ENCODE measurements at places on chromosomes 11 and 22.

- DNase-seq = no peak
These were observed 1303.4 kb downstream of the TBC1D22A start for GRCh38 chr22:48065892-48066291.

DNA sequence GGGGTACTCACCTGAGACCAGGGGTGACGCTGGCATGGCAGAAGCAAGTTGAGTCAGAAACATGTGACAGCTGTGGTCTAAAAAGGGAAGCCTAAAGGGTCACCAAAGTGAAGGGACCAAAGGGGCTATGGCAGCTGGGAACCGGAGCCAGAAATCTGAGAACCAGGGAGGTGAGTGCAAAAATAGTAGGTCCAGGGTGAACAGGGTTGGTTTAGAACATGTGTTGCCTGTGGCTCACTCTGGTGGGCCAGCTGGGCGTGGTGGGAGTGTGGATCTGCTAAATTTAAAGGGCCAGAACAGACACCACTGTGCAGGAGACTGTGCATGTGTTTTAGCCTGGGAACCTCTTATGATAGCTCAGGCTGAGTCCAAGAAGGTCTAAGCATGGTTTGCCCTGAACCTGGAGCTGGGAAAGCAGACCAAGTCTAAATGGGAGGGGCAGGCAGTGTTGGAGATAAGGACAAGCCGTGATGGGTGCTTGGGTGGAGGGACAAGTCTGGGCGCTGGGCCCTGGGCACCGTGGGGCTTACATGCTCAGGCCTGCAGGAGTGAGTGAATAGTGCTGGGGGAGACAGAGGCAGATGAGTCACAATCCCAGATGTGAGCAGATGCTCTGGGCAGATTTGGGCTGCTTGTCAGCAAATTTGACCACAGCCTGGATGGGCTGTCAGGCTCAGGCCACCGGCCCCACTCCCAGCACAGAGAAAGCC lies 41.4 kb upstream of the ZBED5 start:
- DNase-seq = peak; percentile 60

DNA sequence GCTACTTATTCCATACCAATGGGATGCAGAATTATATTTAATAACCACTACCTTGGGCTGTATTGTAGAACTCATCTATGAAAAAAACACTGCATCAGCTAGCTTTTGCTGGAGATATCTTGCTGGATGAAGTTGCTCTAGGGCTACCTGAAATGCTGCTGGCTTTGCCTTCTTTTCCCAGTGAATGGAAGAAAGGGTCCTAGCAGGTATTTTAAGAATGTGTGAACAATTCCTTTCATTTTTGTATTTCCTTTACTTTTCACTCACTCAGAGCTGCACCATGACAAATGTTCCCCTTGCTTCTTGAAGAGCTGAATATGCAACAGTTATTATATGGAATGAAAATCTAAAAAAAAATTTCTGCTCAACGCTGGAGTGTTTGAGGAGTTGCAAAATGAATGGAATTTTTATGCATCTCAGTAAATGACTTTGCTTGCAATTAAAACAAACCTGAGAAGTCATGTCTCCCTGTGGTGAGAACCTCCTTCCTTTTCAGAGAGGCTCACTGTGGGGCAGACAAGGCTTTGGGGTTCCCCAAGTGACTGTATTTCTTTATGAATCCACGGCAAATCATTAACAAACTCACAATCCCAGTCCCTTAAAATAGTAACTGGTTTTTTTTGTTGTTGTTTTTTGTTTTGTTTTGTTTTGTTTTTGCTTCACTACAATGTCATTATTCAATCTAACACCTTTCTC lies 566.8 kb upstream of the KIRREL3 start:
- no peak for DNase-seq

GRCh38 chr11:69294571-69295078 lies 670 bp downstream of the MYEOV start:
- DNase-seq = no peak

GRCh38 chr11:6833356-6833755 lies 12.1 kb upstream of the OR10A5 start:
- no peak for DNase-seq

GRCh38 chr11:36326524-36327419 lies 30.7 kb downstream of the PRR5L start:
- DNase-seq = no peak

GRCh38 chr22:37741312-37741795 lies 44.5 kb downstream of the TRIOBP start:
- DNase-seq = no peak

DNA sequence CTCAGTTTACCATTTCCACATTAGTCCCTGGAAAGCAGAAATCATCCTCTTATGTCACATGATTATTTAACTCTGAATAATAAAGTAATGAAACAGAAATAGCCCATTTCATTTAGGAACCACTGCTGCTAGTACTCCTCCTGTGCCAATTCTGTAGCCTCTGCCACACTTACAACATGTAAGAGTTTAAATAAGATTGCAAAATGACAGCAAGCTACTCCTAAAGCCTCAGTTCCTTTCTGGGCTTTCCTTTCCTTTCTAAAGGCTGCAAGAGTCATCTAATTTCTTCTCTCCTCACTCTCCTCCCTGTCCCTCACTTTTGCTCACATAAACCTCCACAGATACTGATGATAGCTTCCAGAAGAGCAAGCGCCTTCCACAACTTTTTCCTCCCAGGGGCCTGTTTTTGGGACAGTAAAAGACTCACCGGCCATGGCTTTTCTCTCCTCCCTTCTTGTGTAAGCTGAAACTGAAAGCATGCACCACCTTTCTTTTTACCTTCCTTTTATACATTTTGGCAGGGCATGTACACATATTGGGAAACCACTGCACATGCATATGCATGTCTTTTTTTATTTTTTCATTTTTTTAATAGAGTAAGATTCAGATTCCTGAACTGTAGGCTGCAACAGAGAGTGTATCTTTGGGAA lies 38.5 kb downstream of the CARD18 start:
- DNase-seq = no peak

DNA sequence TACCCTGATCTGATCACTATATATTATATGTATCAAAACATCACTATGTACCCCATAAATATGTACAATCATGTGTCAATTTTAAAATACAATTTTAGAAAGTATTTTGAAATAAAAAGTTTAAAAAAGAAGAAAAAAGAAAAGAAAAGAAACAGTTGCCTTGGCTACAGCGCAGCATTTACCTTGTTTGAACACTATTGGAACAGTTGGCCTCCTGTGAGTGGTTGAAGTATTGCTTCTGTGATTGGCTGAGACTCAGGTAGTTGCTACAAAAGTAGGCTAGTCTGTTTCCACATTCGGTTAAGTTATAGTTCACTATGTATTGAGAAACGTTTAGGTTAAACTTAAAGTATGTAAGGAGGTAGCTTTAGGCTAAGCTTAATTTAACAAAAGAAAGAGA lies 7.9 kb upstream of the DTX4 start:
- no peak for DNase-seq

GRCh38 chr11:127640561-127641451 lies 640.2 kb upstream of the KIRREL3 start:
- no peak for DNase-seq

DNA sequence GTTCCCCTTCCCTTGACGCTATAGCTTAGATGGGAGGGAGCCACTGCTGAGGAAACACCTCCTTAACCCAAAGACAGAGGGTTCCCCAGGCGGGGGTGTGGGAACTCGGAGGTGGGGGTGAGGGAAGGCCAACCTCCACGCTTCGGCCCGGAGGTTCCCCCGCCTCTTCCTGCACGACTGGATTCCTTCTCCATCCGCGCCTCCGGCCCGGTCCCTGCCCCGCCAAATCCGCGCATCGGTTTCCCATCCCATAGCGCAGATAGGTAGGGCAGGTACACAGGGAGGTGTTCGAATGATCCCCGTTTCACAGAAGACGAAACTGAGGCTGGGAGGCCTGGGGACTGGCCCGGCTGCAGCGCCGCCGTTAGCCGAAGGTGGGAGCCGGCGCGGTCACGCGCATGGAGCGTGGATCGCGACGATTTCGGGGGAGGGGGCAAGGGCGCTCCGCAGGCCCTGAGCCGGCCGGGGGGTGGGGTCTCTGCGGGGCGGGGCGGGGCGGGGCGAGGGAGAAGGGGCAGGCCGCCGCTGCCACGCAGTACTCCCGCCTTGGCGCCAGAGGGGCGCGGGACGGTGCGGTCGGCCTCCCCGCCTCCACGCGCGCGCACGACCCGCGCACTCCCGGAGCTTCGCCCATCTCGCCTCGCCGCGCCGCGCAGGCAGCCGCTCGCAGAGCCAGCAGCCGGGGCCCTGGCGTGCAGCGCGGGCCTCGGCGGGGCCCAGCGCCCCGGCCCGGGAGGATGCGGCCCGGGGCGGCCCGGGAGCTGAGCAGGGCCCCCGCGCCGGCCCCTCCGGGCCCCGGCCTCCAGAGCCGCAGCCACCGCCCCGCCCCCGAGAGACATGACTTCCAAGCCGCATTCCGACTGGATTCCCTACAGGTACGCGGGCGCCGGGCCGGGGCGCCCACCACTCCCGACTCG lies at the start of gene TUB:
Gene TUB, plus strand, starts transcription at position 538 of the 917 bp plus-strand sequence. Its CDS starts 300 bp downstream, at position 838.
- DNase-seq = no peak

DNA sequence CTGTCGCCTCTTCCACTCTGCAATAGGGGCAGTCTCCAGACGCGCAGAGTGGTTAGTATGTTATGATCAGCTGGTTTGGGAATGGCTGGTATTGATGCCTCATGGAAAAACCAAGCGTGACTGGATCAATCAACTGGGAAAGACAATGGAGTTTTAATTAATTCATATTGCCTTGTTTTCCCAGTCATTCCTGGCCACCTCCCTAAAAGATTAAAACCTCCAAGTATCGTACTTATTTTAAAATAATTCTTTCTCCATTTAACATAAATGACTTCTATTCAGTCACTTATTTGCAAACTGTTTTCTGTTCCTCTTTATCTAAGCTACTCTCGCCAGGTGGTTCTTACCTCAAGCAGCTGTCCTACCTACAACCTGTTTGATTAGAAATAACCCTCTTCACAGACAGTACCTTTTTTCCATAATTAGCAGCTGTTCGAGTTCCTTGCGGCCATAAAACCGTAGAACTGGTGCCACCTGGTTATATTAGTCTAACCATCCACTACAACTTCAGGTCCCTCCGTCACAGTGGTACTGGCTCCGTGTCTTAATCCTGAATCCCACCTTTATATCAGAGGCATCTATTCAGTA lies 898 bp downstream of the ZNF215 start:
- no peak for DNase-seq

DNA sequence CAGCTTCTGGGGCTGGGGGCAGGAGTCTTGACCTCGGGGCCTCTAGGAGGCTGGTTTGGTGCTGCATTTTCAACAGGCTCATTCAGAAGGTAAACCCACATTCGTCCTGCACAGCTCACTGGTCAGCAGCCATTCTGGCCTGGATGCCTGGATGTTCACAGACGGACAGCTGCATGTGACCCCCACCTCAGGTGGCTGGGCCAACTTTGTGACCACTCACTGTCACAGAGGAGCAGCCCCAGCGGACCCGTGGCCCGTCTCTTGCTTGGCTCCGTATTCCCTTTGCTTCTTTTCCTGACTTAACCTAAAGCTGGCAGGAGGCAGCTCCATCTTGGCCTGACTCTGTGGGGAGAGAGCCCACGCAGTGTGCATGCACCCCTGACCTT lies 8.2 kb downstream of the DGCR8 start:
- no peak for DNase-seq
